ENCODE measurements at places on chromosomes 7 and 10. TPM values are rescaled to one million over a fixed set of nuclear protein-coding genes. Genes with fewer than 3 reads are reported as not detected.

GRCh38 chr7:29113384-29114102, 32.8 kb downstream of the CPVL start:
- DNase-seq = peak; percentile 96

- DNase-seq = no peak
These were observed 20.5 kb downstream of the ITPRIP start for GRCh38 chr10:104317726-104318299.

DNA sequence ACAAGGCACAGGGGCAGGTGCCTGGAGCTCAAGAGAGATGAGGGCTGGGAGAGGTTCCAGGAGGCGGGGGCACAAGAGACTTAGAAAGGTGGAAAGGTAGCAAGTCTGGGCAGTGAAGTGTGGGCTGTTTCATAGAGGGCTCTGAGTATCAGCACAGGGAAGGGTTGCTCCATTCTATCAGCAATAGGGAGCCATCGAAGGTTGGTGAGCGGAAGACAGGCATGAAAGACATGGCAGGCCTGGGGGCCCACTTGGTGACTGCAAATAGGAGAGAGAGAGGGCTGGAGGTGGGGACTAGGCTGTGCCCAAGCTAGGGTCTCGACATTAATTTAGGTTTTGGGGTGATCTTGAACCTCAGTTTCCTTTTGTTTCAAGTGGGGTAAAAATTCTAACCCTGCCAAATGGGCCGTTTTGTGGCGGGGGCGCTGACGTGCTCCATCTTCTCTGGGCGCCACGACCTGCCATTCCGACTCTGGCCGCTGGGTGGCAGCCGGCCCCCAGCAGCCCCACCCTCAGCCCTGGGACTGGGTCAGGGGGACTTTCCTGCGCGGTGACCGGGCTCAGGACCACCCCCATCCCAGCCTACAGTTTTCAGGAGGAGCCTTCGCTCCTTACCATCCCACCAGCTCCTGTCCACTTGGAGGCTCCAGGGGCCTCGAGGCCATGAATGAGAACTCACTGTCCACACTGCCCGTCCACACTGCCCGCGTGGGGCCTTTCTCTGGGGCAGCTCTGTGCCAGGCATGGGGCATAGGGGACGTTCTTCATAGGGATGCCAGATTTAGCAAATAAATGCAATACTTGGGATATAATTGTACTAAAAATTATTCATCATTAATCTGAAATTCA, 37.2 kb upstream of the PCBD1 start:
- DNase-seq = no peak

The LGI1 gene
- not detected for total RNA-seq

The ATOH7 gene
- total RNA-seq = not detected
